K562 (cell line): ENCODE measurements at places on chromosomes 3 and 15. TPM values are rescaled to one million over a fixed set of nuclear protein-coding genes. Genes with fewer than 3 reads are reported as not detected.

SLC22A13 gene
- 0.29 and 0.49 TPM in 2 replicates for total RNA-seq

CFAP20DC gene
- total RNA-seq, result 3.5 and 4.6 TPM in 2 replicates

- H3K4me3 ChIP-seq, result no peak overlapping the region
- no peak overlapping the region for H3K27ac ChIP-seq
- no peaks in the 10 kb centered on the region for H3K36me3 ChIP-seq
- no peaks in the 10 kb centered on the region for H3K27me3 ChIP-seq
These were observed 400.0 kb downstream of the FOXP1 start for GRCh38 chr3:71183549-71183948.

- peak overlapping the region; percentile 90 for H3K4me3 ChIP-seq
- no peaks in the 10 kb centered on the region for H3K27me3 ChIP-seq
- peaks cover 62% of the 10 kb centered on the region for H3K36me3 ChIP-seq
- H3K27ac ChIP-seq, result no peak overlapping the region
- peaks cover 3% of the 10 kb centered on the region; the same call in 1 of the 2 replicates for H3K4me1 ChIP-seq
These were observed 2.5 kb downstream of the RSL24D1 start for GRCh38 chr15:55194256-55194655.

DNA sequence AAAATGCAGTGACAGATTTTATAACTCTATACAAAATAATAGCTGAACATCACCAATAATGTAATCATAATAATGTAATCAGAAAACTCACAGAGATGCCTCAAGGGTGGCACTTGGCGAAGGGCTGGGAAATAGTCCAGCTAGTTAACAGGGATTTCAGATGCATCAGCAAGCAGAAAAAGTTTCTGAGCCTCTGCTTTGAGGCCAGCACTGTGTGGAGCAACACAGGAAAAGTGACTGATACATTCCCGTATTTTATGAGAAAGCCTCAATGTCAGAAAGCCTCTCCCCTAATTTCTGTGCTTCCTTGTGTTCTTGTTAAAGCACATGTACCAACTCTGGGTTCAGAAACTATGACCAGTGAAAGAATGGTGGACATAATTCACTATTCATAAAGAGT is 304.8 kb downstream of the VPS13C start:
- H3K36me3 ChIP-seq, result no peaks in the 10 kb centered on the region
- H3K4me3 ChIP-seq, result no peak overlapping the region
- peaks cover 7% of the 10 kb centered on the region for H3K27me3 ChIP-seq
- H3K27ac ChIP-seq, result no peak overlapping the region

- no peaks in the 10 kb centered on the region for H3K4me1 ChIP-seq
- H3K36me3 ChIP-seq, result no peaks in the 10 kb centered on the region
- H3K27ac ChIP-seq, result no peak overlapping the region
These were observed 35.6 kb downstream of the RTP4 start for GRCh38 chr3:187403768-187404288.
